Stimulated activated naive B cell treated with anti-CD40 and anti-IgM and Interleukin-4, amounts not matched to agents 10 μg/mL and 1 μg/mL and 100 μg/mL, for 72 hours (primary cell): ENCODE measurements at places on chromosomes 13 and 19.
A peak's percentile ranks its signal among the peaks of the same experiment; 100 is the strongest.

GRCh38 chr19:47274891-47275761 lies 441 bp downstream of the INAFM1 start:
- no peak for DNase-seq

- no peak for DNase-seq
These were observed 34.2 kb downstream of the CEBPG start for GRCh38 chr19:33407716-33408115.

DNA sequence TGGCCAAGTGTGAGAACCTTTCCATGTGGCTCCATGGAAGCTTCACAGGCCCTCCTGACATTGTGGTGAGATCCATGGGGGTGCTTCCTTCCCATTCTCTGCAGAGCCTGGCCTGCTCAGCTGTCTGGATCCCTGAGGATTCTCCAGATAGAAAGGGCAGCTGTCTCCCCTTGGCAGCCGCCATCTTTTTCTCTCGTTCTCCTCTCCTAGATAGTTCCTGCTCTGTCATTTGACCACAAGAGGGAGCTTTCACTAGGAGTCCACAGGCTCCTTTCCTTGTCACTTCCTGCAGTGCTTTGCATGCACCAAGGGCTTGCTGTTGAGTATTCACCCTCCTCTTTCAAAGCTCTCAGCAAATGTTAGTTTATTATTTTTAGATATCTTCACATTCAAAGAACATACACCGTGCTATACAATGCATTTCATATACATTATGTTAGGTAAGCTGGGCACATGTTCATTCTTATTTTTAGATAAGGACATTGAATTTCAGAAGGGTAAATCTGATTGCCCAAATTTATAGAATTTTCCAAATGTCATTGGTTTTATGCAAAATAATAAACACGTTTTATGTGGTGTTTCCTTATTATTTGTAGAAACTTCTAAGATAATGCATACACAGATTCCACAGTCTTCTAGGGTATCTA lies 133.2 kb downstream of the FRY start:
- peak; percentile 5 for DNase-seq

DNA sequence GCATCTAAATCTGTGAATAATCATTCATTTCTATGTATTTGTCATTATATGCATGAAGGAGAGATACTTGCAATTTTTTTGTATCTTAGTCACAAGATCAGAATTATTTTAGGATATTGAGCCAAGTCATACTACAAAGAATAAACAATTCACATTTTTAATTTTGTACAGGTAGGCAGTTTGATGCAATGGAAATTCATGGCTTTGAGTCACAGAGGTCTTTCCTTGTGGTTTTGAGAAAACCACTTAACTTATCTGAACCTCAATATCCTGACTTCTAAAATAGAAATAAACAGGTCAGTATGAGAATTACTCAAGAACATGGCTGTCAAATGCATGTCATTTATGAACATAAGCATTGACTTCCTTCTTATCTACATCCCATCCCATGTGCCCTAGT lies 221.4 kb upstream of the SLC10A2 start:
- no peak for DNase-seq

DNA sequence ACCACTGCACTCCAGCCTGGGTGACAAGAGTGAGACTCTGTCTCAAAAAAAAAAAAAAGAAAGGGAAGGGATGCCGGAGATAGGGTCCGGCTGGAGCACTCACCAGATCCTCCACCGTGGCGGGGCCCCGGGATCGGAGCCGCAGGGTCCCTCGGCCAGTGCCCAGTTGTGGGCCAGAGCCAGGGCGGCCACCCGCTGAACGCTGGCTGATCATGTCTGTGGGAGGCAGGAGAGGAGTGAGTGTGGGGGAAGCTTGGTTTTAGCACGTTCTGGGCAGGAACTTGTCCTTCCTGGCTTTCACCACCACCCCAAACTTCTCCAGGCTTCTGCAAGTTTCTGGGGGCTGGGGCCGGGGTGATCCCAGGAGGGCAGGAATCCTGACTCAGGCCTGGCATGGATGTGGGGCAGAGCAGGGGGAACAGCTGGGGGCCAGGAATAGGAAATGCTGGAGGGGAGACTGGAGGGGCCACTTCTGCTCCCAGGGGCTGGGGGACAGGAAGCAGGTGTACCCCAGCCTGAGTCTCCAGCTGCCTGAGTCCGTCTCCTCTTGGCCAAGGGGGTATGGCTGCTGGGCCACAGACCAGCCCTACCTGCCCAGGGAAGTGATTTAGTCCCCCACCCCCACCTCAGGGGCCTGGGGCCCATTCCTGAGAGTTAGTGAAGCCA lies 4.3 kb upstream of the PTGER1 start:
- DNase-seq: no peak

DNA sequence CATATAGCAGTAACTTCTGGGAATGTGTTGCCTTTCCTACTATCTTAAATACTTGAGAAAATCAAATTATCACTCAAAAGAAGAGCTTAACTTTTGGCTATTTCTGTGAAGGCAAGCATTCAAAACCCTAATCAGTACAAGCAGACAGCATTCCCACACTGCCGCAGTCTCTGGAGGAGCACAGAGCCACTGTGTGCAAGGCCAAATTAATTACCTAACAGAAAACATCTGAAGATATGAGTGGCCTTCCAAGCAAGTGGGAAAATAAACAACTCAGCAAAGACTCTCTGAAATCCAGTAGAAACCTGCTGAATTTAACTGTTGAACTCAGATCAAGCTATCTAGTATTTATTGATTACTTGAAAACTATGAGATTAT lies 68.2 kb downstream of the COL4A1 start:
- no peak for DNase-seq

- no peak for DNase-seq
These were observed 26.8 kb upstream of the CYP4F8 start for GRCh38 chr19:15588265-15588664.

- no peak for DNase-seq
These were observed 10.7 kb upstream of the ZNF175 start for GRCh38 chr19:51560339-51560738.

DNA sequence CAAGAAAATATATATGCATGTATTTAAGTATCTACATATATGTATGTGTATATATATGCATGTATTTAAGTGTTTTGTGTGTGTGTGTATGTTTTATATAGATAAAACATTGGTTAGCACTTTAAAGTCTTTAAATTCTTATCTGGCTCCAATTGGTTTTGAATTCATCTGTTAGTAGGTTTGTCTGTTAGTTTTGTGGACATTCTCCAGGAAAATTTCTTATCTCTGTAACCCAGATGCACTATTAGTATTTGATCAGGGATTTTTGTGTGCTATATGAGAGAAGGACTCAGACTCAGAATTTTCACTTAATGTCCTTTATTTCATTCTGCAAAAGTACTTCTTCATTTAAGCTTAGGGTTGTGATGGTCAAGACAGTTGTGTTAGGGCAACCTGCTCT lies 103.1 kb downstream of the ITGBL1 start:
- no peak for DNase-seq

GRCh38 chr13:44311011-44311780 lies 62.4 kb upstream of the SERP2 start:
- no peak for DNase-seq

DNA sequence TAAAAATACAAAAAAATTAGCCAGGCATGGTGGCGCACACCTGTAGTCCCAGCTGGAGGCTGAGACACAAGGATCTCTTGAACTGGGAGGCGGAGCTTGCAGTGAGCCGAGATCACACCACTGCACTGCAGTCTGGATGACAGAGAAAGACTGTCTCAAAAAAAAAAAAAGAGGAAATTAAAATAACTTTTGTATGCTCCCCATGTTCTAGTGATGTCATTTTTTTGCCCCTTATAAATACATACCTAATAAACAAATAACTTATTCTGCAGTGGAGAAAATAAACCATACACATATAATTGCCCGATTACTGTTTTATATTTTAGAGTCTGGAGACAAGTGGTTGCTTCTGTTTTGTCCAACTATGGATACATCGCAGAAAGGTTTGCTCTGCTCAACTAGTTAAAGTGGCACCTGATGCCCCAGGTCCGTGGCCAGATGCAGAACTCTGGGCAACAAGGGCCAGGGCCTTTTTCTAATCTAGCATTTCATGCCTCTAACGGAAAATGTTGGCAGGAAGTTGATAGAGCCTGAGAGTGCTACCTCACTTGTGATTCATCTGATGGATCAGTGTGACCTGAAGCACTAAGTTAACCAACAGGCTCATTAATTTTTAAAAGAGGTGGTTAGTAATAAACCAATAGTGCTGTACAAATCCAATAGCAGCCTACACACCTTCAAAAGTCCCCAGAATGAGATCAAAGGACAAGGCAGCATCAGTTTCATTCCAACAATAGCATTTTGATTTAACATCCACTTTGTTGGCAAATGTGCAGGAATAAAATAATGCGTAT lies 18.8 kb downstream of the UBE2L5 start:
- no peak for DNase-seq

DNA sequence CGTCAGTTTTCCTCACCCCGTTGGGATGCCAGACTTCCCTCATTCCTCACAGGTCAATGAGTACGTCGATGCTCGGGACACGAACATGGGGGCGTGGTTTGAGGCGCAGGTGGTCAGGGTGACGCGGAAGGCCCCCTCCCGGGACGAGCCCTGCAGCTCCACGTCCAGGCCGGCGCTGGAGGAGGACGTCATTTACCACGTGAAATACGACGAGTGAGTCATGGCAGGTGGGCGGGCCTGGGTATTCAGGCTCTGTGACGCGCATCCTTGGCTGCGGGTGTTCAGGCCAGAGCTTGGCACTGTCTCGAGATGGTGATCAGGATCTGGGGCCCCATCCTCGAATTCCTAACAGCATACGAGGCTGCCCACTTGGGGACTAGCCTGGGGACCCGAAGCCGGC lies 21.4 kb downstream of the UHRF1 start:
- DNase-seq: no peak

DNA sequence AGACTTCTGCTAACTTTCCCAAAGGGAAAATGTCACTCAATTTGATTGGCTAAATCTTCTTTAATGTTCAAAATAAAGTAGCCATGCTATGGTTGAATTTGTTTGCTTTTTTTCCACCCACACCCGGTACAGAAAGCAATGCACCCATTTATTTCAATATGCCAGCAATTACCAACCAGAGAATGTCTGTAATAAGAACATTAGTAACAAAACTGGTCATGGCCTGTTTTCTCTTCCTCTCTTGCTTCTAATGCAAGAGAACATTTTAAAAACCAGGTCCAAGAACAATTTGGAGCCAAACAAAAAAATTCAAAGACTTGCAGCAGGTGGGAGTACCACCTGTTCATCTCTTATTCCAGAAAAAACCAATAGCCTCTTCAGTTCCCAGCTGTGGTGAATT lies 1108.8 kb upstream of the PCDH20 start:
- no peak for DNase-seq

DNA sequence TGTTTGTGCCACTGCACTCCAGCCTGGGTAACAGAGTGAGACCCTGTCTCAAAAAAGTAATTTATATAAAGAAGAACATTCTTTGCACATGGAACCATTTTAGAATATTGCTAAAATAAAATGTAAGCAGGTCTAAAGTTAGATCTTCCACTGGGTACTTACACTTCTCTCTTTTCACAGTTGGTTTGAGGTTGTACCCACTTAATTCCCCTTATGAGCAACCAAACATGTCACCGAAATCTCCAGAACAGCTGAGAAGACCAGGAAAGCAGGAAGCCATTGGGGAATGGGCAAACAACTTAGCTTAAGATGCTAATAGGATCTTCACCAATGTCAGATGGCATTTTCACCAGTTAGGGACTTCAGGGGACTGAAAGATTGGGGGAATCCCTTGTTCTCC lies 18.8 kb downstream of the NLRP4 start:
- no peak for DNase-seq

DNA sequence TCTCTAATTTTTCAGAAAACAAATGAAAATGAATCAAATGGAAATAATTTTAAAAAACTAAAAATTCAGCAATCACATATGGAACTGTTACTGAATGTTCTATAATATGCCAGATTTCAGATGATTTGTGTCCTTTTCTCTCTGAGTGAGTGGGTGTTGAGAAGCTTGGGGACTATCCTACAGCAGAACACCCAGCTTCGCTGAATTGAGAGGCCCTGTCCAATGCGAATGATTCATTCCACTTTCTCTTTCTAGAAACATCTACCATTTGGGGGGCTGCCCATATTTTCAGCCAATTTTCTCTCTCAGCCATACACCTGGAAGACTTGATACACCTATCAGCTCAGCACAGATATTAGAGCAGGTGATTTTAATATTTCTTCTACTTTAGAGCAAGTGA lies 1666.7 kb downstream of the EFNB2 start:
- DNase-seq: no peak

- DNase-seq: no peak
These were observed 18.8 kb downstream of the FLT1 start for GRCh38 chr13:28475916-28476725.

- DNase-seq: no peak
These were observed 1.3 kb downstream of the RPS16 start for GRCh38 chr19:39434123-39435076.

- no peak for DNase-seq
These were observed 35.7 kb downstream of the LACC1 start for GRCh38 chr13:43915451-43915850.

DNA sequence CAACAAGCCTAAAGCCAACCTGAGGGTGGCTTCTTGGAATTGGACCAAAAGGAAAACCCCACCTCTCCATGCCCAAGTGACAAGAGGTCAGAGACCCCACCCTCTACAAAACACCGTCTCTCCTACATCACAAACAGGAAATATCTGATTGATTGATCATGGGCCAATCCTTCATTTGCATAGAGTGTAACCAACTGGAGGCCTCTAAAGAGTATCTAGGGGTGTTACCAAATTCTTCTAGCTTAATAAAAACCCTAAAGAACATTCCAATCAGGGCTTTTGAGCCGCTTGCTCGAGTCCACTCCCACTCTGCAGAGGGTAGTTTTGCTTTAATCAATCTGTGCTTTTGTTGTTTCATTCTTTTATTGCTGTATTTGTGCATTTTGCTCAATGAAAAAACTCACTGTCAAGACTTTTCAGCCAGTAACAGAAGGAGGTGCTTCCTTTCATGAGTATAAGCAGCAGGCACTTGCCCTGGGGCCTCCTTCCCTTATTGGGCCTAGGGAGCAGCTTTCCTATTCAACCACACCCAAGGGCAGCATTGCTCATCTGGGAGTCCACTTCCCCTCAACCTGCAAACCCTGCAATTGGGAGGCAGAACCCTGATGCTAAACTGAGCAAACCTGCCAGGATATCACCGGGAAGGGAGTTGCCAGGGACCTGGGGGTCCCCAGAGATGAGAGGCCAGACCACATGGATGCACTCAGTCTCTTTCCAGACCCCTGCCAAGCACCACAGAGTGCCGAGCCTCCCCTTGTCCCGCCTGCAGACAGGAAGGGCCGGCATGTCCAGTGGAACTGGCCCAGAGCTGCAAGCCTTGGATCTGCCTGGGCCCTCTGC lies 154.3 kb upstream of the VSTM2B start:
- DNase-seq: no peak

GRCh38 chr13:75643693-75644092 lies 7.6 kb downstream of the LMO7 start:
- no peak for DNase-seq

DNA sequence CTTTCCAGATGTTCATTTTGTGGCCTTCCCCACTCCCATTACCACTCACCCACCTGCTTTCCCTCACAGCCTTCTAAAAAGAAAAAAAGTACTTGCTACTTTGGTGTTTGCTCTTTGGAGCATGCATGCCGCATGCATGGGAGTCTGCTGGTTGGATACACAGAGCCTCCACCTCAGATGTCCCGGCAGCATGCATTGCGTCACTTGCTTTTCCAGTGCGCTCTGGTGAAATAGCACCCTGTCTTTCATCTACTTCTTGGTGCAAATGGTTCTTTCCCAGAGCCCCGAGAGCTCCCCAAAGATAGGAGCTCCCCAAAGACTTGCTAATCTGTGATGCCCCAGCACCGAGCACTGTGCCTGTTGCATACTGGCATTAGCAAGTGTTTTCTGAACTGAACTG lies 333.2 kb upstream of the ZNF507 start:
- no peak for DNase-seq
